Activated naive CD4-positive, alpha-beta T cell treated with anti-CD3 and anti-CD28 coated beads for 36 hours (primary cell): ENCODE measurements at places on chromosomes 11 and 22.

DNA sequence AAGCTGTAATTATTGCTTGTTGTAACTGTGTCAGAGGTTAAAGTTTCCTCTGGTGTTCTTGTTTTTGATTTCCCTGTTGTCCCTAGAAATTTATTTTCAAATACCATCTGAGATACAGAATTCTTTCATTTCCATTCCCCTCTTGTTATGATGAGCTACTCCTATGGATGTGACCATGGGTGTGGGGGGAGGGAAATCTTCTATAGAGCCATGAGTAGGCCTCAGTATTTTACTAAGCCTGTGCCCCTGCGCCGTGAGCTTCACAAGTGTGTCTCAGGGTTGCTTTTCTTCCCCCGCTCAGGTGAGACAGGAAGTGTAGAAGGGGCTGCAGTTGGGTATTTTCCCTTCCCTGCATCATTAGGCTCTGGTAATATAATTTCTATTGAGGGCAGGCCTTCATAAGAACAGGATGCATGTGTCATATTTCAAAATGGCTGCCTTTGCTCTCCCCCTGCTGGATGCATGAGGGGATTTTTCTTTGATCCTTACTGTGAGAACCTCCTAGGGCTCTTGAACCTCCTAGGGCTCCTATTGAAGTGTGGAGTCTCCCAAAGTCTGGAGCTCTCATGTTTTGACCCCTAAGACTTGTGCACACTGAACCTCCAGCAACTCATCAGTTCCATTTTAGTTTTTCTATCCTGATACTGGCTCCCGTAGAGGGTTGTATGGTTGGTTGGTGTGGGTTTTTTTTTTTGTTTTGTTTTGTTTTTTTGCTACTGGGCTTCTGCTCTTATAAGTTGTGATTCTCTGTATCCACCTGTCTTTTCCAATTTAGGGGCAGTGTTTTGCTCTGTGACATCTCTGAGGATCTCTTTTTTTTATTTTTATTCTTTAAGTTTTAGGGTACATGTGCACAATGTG lies 658.2 kb downstream of the NTM start:
- no peak for DNase-seq

DNA sequence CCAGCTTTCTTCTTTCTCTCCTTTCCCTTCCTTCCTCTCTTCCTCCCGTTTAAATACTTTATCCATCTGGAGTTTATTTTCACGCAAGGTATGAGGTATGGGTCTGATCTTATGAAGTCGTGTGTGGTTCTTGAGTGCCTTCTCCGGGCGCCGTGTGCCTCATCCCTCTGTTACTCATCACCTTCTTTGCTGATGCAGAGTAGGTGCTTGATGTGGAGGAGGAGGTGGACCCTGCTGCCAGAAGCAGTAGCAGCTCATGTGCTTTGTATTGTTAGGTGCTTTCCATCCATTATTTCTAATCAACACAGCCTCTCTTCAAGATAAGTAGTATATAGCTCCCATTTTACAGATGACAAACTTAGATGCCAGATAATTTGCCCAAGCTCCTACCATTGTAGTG lies 47.0 kb downstream of the TNRC6B start:
- DNase-seq = peak; percentile 79

DNA sequence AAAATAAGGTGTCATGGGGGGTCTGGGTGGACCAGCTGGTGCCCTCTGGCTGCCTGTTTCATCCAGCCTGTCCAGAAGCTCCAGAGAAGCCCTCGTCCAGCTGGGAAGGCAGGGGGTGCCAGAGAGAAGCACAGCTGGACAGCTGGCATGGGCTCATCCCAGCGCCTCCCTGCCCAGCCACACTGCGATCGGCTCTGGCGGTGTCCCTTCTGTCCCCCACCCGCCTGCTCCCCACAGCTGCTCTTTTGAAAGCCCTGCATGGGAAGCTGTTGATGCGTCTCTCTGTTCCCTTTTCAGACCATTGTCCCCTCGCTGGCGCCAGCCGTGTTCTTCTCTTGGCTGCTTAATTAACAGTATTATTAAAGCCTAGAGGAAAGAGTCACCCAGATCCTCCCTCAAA lies 86.5 kb downstream of the MN1 start:
- DNase-seq = no peak

- no peak for DNase-seq
Observed at GRCh38 chr22:19972251-19972650, 30.6 kb upstream of the TXNRD2 start.

DNA sequence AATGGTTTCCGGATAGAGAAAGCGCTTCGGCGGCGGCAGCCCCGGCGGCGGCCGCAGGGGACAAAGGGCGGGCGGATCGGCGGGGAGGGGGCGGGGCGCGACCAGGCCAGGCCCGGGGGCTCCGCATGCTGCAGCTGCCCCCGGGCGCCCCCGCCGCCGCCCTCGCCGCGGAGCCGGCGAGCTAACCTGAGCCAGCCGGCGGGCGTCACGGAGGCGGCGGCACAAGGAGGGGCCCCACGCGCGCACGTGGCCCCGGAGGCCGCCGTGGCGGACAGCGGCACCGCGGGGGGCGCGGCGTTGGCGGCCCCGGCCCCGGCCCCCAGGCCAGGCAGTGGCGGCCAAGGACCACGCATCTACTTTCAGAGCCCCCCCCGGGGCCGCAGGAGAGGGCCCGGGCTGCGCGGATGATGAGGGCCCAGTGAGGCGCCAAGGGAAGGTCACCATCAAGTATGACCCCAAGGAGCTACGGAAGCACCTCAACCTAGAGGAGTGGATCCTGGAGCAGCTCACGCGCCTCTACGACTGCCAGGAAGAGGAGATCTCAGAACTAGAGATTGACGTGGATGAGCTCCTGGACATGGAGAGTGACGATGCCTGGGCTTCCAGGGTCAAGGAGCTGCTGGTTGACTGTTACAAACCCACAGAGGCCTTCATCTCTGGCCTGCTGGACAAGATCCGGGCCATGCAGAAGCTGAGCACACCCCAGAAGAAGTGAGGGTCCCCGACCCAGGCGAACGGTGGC lies 15.7 kb downstream of the PIK3IP1 start:
- no peak for DNase-seq

DNA sequence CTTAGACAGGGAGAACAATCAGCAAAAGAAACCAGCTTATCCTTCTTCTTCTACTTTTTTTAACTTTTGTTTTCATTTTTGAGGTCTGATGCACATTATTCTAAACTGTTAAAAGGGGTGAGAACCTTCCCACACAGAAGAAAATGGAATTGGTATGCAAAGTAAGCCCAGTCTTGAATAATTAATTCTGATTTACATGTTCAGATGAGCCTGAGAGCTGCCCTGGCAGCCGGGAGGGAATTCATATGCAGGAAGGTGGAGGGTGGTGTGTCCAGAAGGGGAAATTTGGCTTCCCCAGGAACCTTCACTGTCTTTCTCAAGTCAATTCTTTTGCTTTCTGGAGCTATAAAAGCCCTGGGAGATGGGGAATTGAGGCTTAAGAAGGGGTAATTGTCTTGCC lies 181.0 kb downstream of the INSC start:
- DNase-seq = no peak

DNA sequence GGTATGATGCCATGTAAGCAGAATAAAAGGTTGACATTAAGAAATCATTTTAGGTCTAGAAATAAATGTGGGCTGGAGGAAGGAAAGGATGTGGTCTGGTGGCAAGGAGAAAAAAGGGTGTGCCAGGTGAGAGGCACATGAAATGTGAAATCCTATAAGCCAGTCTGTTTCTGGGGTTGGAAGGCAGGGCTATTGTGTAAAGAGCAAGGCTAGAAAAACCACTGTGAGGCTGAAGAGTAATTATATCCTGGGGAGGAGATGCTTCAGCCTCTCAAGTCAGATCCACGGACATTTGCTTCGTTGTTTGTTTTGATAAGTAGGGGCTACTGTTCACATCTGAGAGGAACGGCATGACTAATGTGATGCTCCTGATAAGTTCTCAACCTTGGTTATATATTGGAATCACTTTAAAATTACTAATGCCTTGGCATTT lies 77.5 kb upstream of the CTSC start:
- DNase-seq = peak; percentile 45

- DNase-seq = no peak
Observed at GRCh38 chr11:105870516-105871113, 151.4 kb downstream of the MSANTD4 start.

GRCh38 chr22:43066844-43067385 lies 22.3 kb downstream of the TTLL1 start:
- no peak for DNase-seq

- no peak for DNase-seq
Observed at GRCh38 chr22:19991645-19992451, 24.8 kb downstream of the ARVCF start.

DNA sequence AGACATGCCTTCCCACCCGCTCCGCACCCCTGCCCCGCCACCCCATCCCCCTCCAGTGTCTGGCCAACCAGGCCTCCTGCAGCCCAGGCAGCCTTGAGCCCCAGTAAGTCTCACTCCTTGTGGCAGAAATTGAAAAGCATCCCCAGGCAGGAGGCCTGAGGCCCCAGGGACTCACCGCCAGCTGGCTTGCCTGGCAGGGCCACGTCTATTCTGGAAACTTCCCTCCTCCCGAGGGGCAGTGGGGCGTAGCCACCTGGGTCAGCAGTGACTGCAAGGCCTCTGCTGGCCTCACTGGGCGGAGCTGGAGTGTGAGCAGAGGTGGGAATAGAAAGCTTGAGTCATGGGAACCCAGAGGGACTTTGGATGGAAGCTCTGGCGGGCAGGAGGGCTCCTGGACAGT lies 26.3 kb downstream of the ANO1 start:
- no peak for DNase-seq

- DNase-seq = no peak
Observed at GRCh38 chr22:24138649-24139420, 42.5 kb upstream of the SUSD2 start.

DNA sequence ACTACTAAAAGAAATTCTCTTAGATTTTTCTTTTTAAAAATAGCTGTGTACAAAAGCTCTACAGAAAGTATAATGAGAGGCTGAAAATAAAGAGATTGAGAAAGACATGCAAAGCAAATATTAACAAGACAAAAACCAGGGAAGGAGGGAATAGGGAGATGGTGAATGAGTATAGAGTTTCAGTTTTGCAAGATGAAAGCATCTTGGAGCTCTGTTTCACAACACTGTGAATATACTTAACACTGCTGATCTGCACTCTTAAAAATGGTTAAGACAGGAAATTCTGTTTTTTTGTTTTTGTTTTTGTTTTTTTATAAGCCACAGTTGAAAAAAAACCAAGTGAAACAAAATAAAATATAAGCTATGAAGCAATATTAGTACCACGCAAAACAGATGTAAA lies 5.5 kb downstream of the TMEM218 start:
- no peak for DNase-seq

- DNase-seq = no peak
Observed at GRCh38 chr22:47191671-47192650, 429.5 kb downstream of the TBC1D22A start.
